ENCODE measurements at places on chromosomes 7 and 10.

GRCh38 chr7:21128062-21128817 is 299.6 kb upstream of the SP4 start:
- DNase-seq = peak; percentile 47

DNA sequence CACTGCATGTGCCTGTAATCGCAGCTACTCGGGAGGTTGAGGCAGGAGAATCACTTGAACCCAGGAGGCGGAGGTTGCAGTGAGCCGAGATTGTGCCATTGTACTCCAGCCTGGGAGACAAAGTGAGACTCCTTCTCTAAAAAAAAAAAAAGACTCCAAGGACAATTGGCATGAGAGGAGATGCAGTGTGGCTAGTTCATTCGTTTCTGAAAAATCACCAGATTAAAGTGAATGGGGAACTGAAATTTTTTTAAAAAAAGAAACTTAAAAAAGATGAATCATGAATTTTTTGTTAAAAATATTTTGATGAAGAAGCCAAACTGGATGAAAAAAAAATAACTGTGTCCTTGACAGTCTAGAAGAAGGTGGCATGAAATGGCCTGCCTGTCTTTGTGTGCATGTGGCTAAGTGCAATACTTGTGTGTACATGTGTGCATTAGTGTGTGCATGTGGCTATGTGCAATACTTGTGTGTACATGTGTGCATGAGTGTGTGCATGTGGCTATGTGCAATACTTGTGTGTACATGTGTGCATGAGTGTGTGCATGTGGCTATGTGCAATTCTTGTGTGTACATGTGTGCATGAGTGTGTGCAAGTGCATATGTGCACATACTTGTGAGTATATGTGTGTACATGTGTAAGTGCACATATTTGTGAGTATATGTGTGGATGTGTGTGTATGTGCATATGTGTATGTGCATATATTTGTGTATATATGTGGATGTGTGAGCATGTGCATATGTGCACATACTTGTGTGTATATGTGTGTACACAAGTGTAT is 391.7 kb upstream of the KLF6 start:
- no peak for DNase-seq

DNA sequence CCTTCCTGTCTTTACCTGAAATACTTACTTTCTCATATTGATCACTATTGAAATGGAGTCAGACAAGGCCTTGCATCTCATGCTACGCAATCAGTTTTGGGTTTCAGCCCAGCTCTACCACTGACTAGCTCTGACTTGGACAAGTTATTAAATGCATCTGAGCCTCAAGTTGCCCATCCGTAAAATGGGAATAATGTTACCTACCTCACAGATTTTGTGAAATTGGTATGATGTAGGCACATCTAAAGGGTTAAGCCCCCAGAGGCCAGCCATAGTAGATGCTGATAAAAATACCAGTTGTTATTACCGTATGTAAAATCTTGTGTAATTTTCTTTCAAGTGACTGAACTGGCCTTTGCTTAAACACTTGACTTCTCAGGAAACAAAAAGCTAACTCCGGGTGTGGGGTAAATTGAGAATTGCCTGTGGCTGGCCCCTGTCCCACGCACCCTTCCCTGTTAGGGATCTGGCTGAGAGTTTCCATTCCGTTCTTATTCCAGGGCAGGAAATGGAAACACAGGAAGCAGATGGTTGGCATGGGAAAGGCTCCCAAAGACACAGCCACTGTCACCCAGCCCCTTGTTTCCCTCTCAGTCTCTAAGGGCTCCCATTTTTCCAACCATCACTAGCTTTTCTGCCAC is 7.5 kb downstream of the DUSP5 start:
- DNase-seq = no peak

- peak; percentile 12 for DNase-seq
These were observed 18.4 kb downstream of the GIMAP5 start for GRCh38 chr7:150755473-150756099.

DNA sequence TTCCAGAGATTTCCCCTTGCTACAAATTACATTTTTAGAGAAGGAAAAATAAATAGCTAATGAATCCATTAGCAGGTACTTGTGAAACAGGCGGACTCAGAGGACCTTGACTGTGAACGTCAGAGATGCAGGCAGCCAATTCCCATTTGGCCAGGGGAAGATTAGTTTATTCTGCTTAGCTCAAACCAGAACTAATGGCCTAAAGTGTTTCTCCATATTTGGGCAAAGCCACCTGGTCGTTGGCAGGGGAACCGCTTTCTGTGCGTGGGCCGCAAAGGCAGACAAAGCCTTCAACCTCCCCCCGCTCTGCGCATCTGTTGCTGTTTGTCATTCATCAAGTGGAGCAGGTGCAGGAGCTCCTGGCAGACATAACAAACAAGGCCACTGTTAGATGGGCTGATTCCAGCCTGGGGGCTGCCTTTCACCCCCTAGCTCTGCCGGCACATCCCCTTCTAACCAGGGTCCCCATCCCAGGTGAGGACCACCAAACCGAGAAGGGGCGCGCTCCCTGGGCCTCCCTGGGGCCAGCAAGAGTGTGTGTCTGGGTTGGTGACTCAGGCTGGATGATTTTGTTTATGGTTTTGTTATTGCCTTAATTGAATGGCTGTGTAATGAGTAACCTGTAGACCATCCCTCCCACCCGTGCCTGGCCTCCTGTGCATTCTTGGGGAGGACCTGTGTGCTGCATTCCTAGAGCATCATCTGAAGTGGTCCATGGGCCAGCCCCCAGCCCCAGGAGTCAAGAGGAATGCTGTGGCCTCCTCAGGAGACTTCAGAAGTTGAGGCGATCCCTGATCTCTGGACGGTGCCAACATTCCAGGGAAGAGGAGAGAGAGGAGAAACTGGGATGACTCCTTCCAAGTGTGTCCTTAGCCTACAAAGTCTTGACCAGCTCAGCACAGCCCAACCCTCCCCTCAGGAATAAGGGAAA is 14.5 kb upstream of the CPA1 start:
- DNase-seq = peak; percentile 94

- no peak for DNase-seq
These were observed 55.8 kb upstream of the SEMA3C start for GRCh38 chr7:80974396-80975358.

GRCh38 chr10:118369641-118370205 is 27.6 kb upstream of the FAM204A start:
- no peak for DNase-seq

- DNase-seq = peak; percentile 50
These were observed 155.6 kb downstream of the PKD1L1 start for GRCh38 chr7:47792521-47793121.

- no peak for DNase-seq
These were observed 48.3 kb downstream of the NOD1 start for GRCh38 chr7:30430276-30430675.

All from A172 (cell line).